ENCODE measurements at places on chromosomes 13 and 19.
A peak's percentile ranks its signal among the peaks of the same experiment; 100 is the strongest.

DNA sequence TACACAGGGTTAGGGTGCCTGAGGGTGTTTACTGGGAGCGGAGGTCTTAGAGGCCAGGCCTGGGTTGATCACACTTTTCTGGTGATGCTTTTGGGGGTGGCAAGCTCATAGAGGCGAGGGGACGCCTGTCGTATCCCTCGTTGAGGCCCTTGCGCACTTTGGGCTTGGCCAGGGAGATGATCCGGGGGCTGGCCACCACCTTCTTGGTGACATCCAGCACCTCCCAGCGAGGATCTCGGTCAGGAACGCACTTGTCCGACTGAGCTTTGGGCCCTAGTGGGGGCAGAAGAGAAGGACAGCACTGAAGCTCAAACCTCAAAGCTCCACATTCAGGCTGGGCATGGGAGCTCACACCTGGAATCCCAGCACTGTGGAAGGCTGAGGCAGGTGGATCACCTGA is 17.6 kb upstream of the MIER2 start:
- no peak for DNase-seq

DNA sequence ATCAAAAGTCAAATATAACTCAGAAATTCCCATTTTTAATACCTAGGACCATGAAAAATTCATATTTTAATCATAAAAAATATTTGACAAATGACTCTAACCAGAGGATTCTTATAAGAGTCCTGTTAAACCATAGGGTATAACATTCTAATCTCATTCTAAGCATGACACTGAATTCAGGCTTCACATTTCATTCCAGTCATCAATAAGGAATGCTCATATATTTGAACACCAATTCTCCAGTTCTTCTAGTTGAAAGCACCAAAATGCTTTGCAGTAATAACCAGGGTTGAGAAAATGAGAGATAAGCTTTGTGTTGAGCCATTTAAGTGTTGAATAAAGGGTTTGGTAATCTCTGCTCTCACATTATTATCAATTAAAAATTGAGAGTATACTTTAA is 147.5 kb downstream of the VWA8 start:
- no peak for DNase-seq

DNA sequence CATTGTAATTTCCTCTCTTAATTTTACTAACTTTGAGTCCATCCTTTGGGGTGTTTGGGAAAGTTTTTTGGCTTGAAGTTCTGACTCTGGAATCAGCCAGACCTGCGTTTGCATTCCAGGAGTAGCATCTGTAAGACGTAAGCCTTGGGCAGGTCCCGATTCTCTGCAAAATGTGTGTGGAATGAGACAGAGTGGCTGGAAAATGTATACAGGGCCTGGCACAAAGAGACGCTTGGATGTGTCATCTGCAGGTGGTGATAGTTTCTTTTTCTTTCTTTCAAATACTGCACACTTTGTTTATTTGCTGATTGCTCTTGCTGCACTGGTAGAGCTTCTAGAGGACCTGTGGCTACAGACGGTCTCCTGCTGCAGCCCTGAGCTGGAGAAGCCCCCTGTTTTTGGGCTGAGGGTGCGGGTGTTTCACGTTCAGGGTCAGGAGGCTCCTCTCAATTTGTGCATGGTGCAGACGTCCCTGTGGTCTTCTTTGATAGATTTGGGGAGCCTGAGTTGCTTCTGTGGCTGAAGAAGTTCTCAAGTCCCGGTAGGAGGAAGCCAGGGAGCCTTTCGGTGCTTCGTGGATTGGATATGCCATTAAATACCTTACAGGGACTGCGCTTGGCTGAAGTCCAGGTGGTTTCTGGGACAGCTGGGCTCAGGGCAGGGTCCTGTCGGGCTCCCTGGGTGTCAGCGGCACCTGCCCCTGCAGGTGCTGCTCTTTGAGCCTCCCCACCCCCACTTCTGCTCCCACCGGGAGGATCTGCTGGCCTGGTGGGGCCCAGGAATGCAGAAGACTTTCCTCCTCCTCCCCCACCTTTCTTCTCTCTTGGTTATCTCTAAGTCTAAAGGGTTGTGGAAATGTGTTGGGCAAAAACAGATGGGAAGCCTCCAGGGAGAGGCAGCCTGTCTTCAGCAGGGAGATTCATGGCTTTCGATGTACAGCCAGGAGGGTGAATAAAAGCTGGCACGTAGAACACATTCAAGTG is 44.0 kb upstream of the GAS6 start:
- no peak for DNase-seq

DNA sequence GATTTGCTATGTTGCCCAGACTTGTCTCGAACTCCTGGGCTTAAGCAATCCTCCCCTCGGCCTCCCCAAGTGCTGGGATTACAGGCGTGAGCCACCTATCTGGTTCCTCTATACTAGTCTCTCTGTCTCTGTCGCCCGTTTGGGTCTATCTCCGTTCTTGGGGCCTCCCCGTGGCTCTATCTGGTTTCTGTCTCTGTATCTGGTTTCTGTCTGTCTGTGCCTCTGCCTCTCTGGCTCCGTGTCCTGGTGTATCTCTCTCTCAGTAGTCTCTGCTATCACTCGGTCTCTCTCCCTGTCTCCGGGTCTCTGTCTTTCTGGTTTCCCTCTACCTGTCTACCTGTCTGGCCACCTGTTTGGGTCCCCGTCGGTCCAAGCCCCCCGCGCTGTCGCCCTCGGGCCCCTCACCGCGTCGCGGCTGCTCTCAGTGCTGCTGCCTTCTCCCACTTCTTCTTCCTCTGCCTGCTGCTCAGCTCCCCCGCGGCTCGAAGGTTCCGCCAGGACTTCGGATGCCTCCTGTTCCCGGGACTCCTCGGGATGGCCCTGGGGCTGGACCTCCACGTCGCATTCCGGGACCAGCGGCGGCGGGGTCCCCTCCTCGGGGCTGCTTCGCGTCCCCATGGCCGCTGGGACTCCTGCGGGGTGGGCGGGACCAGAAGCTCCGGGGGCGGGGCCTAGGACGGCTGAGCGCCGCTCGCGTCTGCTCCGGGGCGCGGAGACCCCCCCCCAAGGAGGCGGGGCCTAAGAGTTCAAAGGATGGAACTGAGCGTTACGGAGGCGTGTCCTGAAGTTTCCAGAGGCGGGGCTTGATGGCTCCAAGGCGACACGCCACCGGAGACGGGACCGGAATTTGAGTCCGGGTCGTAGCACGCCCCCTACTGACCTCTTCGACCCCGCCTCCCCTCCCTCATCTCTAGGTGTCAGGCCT is 783 bp downstream of the PHLDB3 start:
- DNase-seq = peak; percentile 96

GRCh38 chr19:34490141-34490766 is 8.7 kb downstream of the WTIP start:
- DNase-seq = no peak

- no peak for DNase-seq
Observed at GRCh38 chr19:31586282-31586681, 237.0 kb upstream of the TSHZ3 start.

- DNase-seq = no peak
Observed at GRCh38 chr13:24627946-24628345, 52.3 kb upstream of the ATP12A start.
